Stimulated activated CD8-positive, alpha-beta memory T cell treated with anti-CD3 and anti-CD28 coated beads, Interleukin-7, amount 100 ng/mL, for 24 hours (primary cell): ENCODE measurements at places on chromosomes 11 and 22.

DNA sequence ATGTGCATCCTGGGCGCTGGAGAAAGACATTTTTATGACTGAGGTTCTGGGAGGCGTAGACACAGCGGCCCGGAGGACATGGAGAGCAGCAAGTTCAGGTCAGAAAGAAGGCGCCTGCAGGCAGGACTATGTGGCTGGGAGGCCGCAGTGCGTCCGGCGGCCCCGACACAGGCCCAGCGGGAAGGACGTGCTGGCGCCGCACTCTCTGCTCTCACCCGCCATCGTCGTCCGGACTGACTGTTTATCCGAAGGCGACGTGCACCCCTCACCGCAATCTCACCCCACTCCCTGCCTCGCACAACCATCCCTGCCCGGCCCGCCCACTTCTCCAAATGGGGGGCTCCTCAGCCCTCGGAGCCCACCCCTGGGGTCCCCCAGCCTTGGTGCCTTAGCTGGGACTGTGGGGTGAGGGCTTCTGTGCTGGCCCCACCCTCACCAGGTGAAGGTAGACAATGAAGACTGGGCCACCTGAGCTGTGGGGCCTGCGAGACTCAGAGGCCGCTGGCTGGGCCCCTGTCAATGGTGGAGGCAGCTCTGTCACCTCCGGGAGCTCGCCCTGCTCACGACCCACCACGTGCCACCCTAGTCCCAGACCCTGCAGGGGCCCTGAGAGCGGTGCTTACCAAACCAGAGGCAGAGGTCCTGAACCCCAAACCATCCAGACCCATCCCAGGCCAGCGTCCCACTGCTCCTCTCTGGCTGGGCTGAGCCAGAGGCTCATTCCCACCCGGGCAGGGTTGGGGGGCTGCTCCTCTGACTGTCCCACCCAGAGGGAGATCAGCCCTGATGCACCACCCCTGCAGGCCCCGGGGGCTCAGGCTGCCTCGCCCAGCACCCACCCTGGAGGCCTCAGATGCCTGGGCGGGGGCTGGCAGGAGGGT lies 16.2 kb upstream of the MUC5B start:
- DNase-seq: no peak

DNA sequence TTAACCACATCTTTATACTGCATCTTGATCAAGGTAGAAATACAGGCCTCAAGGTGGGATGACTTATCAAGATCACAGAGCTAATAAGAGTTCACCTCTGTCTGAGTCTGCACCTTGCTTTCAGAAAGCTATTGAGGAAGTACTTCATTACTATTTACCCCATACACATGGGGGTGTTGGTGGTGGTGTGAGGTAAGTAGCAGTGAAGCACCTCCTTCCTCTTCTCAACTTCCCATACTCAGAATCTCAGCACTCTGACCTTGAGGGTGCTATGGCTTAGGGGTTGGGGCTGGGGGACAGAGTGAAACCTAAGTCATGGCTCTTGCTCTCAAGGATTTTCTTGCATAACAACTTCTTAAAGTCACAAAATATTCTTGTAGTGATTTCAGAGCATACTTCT lies 56.9 kb downstream of the ME3 start:
- DNase-seq: no peak

- DNase-seq: no peak
These were observed 6.9 kb downstream of the ADM start for GRCh38 chr11:10311802-10312201.

- DNase-seq: no peak
These were observed 523 bp upstream of the MPZL3 start for GRCh38 chr11:118252688-118253087.

GRCh38 chr22:41848468-41848867 lies 15.6 kb downstream of the SREBF2 start:
- no peak for DNase-seq

DNA sequence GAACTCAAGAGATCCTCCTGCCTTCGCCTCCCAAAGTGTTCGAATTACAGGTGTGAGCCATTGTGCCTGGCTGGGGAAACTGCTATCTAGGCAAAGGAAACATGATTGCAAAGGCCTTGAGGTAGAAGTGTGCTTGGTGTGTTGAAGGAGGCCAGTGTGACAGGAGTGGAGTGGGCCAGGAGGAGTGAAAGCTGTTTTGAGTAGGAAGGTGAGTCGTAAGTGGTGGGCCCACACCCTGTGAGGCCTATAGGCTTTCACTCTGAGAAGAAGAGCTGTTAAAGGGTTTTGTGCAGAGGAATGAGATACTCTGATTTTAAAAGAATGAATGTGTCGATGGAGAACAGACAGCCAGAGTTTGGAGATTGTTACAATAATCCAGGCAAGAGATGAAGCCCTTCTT lies 43.4 kb downstream of the WEE1 start:
- no peak for DNase-seq

GRCh38 chr22:42434748-42435425 lies 2.7 kb upstream of the NFAM1 start:
- DNase-seq: no peak

- DNase-seq: no peak
These were observed 408.7 kb downstream of the BRD1 start for GRCh38 chr22:49418943-49419342.

GRCh38 chr11:8671193-8671612 lies 11.3 kb downstream of the TRIM66 start:
- no peak for DNase-seq

DNA sequence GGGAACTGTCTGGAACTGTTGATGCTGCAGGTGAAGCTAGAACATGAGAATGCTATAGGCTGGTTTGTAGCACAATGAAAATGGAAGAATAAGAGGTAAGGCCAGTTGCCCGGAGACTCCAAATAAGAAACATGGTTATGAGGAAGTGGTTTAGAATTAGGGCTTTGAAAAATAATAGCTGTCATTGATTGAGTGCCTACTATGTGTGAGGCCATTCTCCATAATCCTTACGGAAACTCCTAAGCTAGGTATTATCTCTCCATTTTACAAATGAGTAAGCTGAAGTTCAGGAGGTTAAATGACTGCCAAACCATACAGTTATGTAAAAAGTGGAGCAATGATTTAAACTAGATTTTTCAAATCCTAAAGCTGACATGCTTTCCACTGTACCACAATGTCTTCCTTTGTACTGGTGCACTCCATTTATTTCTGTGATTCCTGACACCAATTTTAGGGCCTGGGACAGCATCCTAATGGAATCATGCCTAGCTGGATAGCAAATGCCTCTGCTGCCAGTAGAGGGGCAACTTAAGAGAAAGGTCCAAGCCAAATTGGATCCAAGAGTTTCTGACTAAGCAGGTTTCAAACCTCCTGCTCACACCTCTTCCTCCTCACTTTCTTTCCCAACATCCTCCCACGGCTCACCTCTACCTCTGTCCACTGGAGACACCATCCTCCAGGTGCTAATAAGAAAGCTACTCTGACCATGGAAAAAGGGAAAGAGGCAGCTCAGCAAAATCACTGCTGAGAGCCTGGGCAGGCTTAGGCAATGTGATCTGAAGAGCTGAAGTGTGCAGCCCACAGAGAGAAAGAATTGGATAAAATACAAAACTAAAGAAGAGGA lies 46.9 kb upstream of the PICALM start:
- no peak for DNase-seq

DNA sequence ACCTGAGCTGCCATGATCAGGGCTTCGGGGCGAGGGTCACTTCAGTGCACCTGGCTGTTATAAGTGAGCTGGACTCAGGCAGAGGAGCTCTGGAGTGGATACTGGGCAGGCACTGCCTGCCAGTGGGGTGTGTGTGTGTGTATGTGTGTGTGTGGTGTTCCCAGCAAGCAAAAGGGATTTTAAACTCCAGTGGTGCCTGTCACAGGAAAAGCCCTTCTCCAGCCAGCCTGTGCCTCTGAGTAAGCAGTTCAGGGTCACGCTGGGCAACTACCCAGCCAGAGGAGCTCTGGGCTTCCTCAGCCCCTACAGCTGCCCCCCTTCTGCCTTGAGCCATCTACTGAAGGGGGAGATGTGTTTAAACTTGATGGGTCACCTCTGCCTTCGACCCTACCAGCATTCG lies 109.0 kb downstream of the OSBP2 start:
- DNase-seq: no peak

GRCh38 chr11:130483124-130483523 lies 34.7 kb downstream of the ADAMTS15 start:
- no peak for DNase-seq

DNA sequence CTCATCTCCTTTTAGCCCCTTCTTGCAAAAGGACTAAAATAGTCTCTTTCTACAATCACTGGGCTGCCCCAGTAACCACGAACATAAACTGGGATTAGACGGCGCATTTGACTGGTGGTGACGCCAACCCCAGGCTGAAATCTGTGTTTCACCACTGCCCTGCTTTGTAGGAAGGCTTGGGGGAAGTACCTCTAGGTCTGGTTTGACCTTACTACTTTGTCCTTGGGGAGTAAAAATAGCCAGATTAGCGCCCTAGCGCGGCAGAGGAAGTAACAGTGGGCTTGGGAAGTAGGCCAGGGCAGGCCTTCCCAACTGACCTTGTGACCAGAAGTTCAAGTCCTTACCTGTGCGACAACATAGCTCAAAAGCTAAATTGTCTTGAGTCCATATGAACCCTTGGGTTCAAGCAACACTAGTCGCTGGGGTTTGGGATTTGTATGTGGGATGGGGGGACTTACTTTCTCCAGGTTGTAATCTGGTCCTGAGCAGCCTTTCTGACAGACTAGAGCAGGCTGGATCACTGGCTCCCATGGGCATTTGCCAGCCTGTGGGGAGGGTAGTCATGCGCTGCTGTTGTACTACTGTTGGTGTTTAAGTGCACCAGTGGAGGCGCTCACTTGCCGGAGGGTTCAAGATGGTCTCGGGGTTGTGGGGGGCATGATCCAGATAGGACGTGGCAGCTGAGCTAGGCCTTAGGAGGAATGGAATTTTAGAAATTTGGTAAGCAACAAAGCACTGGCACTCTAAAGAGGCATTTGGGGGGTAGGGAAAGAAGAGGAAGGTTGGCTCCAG lies 953 bp upstream of the PACS1 start:
- no peak for DNase-seq

- no peak for DNase-seq
These were observed 30.7 kb downstream of the FGF4 start for GRCh38 chr11:69744435-69744834.

GRCh38 chr22:47157486-47158270 lies 395.2 kb downstream of the TBC1D22A start:
- DNase-seq: no peak

GRCh38 chr11:77072851-77073327 lies 6.1 kb downstream of the CAPN5 start:
- no peak for DNase-seq

GRCh38 chr11:74449369-74449931 lies 17.9 kb downstream of the KCNE3 start:
- DNase-seq: no peak
